ENCODE measurements at places on chromosomes 1 and 21.

DNA sequence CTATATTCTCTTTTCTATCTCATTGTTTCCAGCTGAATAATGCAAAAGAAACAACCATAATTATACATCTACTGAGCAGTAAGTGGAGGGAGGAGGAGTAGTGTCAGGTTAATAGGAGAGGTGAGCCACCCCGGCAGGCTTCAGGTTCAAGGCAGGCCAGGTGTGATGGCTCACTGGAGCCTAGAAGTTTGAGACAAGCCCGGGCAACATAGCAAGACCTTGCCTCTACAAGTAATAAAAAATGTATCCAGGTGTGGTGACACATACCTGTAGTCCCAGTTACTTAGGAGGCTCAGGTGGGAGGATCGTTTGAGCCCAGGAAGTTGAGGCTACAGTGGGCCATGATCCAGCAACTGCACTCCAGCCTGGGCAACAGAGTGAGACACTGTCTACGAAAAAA, 1.9 kb upstream of the DIP2A start:
- no peak for DNase-seq

- no peak for DNase-seq
These were observed 45.7 kb downstream of the PCNT start for GRCh38 chr21:46369520-46370235.

DNA sequence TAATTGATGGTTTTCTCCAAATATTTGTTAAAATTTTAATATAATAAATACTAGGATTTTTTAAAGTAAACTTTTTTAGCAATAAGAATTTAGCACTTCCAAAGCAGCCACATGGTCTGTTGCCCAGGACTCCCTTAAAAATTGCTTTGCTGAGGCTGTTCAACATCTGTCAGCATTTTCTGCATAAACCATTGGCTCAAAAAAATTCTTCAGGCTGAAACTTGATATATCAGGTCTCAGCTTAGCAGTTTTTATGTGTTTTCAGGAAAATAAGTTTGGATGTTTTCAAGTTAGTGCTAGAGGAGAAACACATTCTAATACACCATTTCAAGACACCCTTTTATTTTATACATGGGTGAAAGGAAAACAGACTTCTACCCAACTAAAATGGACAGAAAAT, 69.1 kb upstream of the C1orf105 start:
- DNase-seq: no peak

GRCh38 chr21:14763695-14764064, 217.6 kb upstream of the SAMSN1 start:
- no peak for DNase-seq

DNA sequence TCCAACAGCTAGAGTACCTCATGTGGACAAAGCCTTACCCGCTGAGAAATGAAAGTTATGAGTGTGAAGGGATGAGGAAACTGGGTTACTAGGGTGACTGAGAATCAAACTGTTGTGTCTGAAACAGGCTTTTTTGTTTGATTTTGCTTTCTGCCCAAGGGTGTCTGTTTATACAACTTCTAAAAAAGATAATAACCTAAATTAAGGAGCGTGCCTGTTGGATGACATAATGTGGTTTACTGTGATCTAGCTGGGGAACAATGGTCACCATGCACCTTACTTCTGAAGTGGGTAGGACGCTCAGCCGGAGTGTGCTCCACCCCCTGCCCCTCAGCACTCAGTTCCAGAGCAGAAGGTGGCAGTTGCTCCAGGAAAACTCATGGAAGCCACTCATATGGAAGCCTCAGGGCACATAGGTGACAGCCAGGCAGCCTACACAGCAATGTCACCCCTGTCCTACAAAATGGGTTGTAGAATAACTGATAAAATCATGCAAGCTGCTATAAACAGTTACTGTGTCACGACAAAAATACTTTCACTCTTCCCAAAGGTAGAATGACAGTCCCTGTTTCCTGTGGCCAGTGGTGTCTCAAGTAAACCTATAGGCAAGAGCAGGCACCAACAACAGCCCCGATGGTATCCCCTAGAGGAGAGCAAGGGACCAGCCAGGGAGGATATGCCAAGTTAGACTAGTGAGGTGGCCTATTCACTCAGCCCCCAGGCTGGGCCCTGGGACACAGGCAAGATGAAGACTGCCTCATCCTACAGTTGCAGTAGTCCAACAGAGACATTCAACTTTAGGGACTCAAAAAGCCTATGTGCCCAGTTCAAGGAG, 29.3 kb downstream of the SIPA1L2 start:
- DNase-seq: no peak

GRCh38 chr21:17539743-17540341, 27.0 kb downstream of the CXADR start:
- DNase-seq: no peak

DNA sequence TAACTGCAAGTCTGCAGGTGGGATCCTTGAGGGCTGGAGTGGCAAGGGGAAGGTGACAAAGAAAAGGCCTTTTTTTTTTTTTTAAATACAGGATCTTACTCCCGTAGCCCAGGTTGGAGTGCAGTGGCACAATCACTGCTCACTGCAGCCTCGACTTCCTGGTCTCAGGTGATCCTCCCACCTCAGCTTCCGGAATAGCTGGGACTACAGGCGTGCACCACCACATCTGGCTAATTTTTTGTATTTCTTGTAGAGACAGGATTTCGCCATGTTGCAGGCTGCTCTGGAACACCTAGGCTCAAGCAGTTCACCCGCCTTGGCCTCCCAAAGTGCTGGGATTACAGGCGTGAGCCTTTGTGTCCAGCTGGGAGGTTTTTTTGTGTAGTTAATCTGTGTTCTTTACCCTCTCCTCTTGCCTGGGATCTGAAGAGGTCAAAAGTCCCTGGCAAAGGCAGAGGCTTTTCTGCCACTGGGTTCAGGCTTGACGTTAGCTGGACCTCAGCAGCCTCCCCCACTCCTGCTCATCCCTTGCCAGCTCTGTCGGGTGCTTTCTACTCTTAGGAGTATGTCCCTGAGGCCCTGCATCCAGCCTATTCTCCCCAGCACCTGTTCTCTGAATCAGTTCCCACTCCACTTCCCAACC, 5.2 kb downstream of the IL6R start:
- DNase-seq: no peak

DNA sequence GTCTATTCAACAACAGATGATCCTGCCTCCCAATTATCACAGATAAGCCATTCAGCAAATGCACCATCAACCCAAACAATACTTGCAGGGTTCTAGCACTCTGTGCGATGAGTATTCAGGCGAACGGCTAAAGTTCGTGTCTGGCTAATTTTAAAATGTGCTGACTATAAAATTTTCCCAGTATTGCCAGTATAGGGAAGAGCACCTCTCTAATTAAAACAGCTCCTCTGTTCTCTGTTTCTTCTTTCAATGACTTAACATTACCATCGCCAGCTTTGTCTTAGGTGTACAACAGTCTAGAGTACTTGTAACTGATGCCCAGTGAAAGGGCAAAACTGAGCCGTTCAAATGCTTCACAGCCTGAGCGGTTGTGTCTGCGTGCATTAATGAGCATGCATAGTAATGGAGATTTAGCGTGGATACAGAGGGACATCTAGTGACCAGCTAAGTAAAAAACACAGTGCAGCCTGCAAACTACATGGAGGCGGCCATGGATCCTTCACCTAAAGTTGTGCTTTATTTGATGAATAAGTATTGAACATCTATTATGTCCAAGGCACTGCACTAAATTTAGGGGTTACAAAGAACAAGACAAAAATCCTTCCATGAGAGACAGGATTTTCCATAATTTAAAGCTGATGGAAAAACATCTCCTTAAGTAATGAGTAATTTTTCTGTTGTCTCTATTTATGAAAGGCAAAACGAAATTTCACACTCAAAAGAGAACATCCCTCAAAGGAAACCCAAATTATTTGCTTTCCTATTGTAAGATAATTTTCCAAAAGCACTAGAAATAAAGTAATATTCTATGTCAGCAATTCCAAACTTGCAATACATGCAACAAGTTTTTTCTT, 120.0 kb downstream of the SETD4 start:
- DNase-seq: peak; percentile 53

DNA sequence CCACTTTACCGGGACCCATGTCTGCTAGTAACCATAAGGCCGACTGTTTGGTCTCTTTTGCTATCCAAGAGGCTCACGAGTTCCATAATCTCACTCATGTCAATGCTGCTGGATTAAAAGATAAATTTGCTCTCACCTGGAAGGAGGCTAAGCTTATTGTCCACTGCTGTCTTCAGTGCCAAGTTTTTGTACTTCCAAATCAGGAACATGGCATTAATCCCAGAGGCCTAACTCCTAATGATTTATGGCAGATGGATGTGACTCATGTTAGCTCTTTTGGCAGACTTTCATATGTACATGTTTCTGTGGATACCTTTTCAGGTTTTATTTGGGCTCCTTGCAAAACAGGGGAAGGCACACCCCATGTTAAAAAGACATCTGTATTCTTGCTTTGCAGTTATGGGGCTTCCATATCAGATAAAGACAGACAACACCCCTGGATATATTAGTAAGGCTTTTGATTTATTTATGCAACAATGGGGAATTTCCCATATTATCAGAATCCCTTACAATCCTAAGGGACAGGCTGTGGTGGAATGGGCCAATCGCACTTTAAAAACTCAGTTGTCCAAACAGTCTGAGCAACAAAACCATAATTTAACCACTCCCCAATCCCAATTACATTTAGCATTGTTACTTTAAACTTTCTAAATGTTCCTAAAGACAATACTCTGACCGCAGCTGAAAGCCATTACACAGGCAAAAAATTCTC, 162.7 kb downstream of the IER5 start:
- no peak for DNase-seq

DNA sequence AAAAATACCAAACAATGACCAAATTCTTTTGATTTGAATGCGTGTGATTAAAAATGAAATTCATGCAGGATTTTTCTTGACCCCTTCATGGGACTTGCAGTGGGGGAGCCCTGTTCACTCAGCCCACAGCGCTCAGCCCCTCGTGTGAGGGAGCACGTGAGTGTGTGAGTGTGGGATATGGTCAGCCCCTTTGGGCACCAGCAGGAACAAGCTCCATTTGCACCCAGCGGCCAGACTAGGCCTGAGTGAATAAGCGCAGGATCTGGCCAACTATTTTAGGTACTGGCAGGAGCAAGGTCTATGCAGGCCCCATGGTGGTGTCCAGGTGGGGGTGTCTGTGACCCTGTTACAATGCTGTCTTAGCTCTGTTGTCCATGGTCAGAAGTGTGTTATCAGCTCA, 1631.2 kb downstream of the BRINP3 start:
- DNase-seq: no peak

DNA sequence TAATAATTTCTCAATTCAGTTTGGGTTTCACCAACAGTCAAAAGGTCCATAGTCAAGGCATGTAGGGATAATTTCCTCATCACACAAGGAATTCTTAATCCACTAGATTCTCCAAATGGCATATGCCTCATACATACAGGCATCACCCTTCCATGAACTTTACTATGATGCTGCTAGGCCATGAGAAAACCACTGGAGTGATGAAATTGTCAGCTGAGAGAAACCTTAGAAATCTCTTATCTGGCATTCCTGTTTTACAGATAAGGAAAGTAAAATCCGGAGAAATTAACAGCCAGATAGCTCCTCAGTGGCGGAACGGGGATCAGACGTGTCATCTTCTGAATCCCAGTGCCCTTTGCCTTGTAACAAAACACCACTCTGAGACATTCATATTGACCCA, 274.4 kb downstream of the NTNG1 start:
- no peak for DNase-seq

DNA sequence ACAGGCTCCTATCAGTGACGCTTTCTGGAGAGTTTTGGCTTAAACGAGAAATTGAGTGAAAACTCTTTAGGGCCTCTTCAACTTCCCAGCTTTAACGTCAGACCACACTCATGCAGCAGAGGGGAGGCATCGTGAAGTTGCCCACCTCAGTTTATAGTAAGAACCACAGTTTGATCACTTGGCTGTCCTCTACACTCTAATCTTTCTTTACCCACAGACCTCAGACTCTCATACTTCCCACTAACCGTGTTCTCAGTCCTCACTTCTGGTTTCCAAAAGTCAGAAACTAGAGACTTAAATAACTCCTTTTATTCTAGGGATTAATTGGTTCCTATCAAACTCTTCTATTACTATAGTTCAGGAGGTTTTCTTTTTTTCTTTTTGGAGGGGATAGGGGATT, 302.2 kb downstream of the NTNG1 start:
- no peak for DNase-seq
